Tibial artery (tissue), 4 donors: ENCODE measurements at places on chromosomes 16 and 17.
A peak's percentile ranks its signal among the peaks of the same experiment; 100 is the strongest.

- no peaks in the 10 kb centered on the region for H3K4me1 ChIP-seq
- peak; percentile 96 for DNase-seq
- peaks cover 20% of the 10 kb centered on the region for H3K36me3 ChIP-seq
- peak overlapping the region; percentile 78 for H3K27ac ChIP-seq
- no peaks in the 10 kb centered on the region for H3K27me3 ChIP-seq
Measured at GRCh38 chr17:57834146-57834741, 15.6 kb downstream of the MRPS23 start.

GRCh38 chr16:31138621-31139578, 3.4 kb upstream of the PRSS8 start:
- peaks cover 49% of the 10 kb centered on the region for H3K4me1 ChIP-seq
- H3K27me3 ChIP-seq = no peaks in the 10 kb centered on the region
- H3K27ac ChIP-seq = no peak overlapping the region
- H3K4me3 ChIP-seq = no peak overlapping the region
- no peak for DNase-seq

- H3K27ac ChIP-seq = no peak overlapping the region
- H3K4me3 ChIP-seq = no peak overlapping the region
- H3K36me3 ChIP-seq = no peaks in the 10 kb centered on the region
- H3K4me1 ChIP-seq = no peaks in the 10 kb centered on the region
- H3K27me3 ChIP-seq = peaks cover 11% of the 10 kb centered on the region
Measured at GRCh38 chr17:58224315-58224714, 5.3 kb upstream of the MKS1 start.

- no peak overlapping the region for H3K4me3 ChIP-seq
- H3K27me3 ChIP-seq = no peaks in the 10 kb centered on the region
- peaks cover 28% of the 10 kb centered on the region for H3K4me1 ChIP-seq
- no peak overlapping the region for H3K27ac ChIP-seq
- no peak for DNase-seq
Measured at GRCh38 chr16:17354141-17354601, 116.6 kb downstream of the XYLT1 start.

DNA sequence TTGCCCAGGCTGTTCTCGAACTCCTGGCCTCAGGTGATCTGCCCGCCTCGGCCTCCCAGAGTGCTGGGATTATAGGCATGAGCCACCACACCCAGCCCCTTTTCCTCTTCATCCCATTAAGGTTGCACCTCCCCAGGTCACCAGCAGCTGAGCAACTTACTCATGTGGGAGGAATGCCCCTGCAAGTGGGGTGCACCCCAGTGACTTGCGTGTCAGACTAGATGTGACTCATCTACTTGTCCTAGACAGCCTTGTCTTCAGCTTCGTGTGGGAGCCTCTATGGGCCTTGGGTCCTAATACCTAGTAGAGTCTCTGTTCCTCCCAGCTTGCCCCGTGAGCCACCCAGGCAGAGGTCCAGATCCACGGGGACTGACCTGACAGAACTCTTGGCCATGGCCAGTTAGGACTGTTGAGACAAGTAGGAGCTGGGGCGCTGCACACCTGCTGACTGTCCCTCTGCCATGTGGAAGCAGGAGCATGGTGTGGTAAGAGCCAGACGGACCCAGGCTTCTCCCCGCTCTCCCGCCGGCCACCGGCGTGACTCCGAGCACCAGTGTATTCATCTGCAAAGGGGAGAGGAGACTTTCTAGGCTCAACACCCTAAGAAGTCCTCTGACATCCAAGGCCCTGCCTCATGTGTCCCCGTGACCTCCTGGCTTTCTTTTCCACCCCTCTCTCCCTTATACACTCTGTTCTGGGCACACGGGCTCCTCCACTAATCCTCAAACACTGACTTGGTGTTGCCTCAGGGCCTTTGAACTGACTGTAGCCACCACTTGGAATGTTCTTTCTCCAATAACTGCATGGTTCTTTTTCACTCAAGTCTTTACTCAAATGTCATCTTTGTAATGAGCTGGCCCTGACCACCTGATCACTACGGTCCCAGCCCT, 11.6 kb upstream of the CBX4 start:
- DNase-seq = no peak
- H3K27me3 ChIP-seq = no peaks in the 10 kb centered on the region
- no peak overlapping the region for H3K27ac ChIP-seq
- H3K4me1 ChIP-seq = no peaks in the 10 kb centered on the region
- H3K4me3 ChIP-seq = no peak overlapping the region
- H3K36me3 ChIP-seq = no peaks in the 10 kb centered on the region

DNA sequence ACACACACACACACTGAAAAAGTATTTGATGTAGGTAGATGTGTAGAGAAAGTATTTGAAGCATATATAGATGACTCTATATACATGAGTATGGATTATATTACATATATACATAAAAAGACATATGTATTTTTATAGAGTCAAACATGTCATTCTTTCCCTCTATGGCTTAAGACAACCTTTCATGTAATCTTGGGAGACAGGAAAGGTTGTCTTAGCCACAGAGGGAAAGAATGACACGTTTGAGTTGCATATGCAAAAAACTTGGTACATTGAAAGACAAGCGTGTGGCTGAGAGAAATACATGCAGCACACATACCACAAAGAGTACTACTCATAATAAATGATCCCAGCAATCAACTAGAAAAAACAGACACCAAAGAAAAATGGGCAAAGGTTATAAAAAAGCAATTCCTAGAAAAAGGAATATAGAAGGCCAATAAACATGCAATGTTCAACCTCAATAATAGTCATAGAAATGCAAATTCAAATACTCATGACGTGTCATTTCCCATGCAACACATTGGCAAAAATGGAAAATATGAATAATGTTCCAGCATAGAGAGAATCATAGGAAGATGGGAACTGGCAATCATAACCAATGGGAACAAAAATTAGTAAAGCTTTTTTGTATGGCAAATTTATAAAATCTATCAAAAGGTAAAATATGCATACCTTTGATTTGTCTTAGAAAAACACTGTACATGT, 69.0 kb downstream of the SPECC1 start:
- no peaks in the 10 kb centered on the region for H3K36me3 ChIP-seq
- no peaks in the 10 kb centered on the region for H3K4me1 ChIP-seq
- H3K4me3 ChIP-seq = no peak overlapping the region
- H3K27me3 ChIP-seq = no peaks in the 10 kb centered on the region

GRCh38 chr17:39016193-39017153, 49.3 kb upstream of the FBXO47 start:
- H3K4me3 ChIP-seq = no peak overlapping the region
- H3K27ac ChIP-seq = no peak overlapping the region
- no peaks in the 10 kb centered on the region for H3K4me1 ChIP-seq

- no peaks in the 10 kb centered on the region for H3K4me1 ChIP-seq
- peaks cover 33% of the 10 kb centered on the region for H3K27me3 ChIP-seq
- H3K36me3 ChIP-seq = no peaks in the 10 kb centered on the region
Measured at GRCh38 chr17:63439687-63440086, 6.4 kb downstream of the CYB561 start.

DNA sequence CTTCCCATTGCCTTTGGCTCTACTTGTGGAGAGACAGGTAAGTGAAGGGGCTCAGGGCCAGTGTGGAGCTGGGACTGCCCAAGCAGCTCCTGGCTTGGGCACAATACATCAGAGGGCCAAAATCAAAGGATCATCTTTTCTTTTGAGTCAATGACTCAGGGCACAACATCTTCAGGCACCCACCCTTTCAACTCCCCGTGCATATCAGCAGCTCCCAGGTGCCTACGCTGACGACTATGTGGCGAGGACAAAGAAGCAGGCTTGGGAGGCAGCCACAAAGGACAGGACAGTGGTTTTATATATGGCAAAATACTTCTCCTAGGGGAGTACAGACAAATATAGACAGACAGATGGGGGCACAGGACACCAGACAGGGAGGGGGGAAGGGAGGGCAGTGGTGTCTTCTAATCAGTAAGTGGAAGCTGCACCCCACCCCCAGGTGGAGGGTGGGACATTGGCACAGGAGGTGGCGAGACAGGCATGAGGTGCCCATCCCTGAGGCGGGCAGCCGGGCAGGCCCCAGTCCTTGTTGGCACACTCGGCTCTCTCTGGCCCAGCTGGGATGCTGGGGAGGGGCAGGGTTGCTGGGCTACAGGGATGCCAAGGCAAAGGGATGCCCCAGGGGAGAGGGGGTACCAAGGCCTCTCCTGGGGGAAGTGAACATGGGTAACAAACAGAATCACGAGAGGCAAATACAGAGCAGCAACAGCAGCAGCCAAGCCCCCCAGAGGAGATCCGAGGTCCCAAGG, 7.7 kb upstream of the ARL5C start:
- H3K4me3 ChIP-seq = no peak overlapping the region
- H3K27ac ChIP-seq = no peak overlapping the region
- H3K36me3 ChIP-seq = peaks cover 37% of the 10 kb centered on the region
- H3K27me3 ChIP-seq = no peaks in the 10 kb centered on the region
- H3K4me1 ChIP-seq = peaks cover 8% of the 10 kb centered on the region

GRCh38 chr16:71368958-71369357, 10.4 kb downstream of the CALB2 start:
- H3K36me3 ChIP-seq = no peaks in the 10 kb centered on the region
- peaks cover 40% of the 10 kb centered on the region for H3K27me3 ChIP-seq
- H3K4me3 ChIP-seq = no peak overlapping the region

DNA sequence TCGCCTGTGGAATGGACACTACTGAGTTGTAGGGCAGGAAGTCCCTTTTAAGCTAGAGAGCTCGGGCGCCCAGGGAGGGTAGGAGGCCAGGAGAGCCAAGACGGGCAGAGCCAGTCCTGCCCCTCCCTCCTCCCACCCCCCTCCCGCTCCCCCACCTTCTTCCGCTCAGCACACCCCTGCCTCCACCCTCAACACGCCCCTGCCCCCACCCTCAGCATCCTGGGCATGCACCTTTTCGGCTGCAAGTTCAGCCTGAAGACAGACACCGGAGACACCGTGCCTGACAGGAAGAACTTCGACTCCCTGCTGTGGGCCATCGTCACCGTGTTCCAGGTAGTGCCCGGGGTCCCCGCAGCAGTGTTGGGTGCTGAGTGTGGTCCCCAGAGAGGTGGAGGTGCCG, 18.3 kb downstream of the TPSG1 start:
- H3K4me3 ChIP-seq = no peak overlapping the region
- H3K36me3 ChIP-seq = peaks cover 92% of the 10 kb centered on the region
- no peak overlapping the region for H3K27ac ChIP-seq
- no peak for DNase-seq

- H3K4me3 ChIP-seq = no peak overlapping the region
- H3K4me1 ChIP-seq = no peaks in the 10 kb centered on the region
- no peaks in the 10 kb centered on the region for H3K36me3 ChIP-seq
- no peak overlapping the region for H3K27ac ChIP-seq
- no peak for DNase-seq
Measured at GRCh38 chr17:79104898-79105600, 30.4 kb downstream of the ENGASE start.

- H3K36me3 ChIP-seq = peaks cover 82% of the 10 kb centered on the region
- no peaks in the 10 kb centered on the region for H3K27me3 ChIP-seq
- H3K4me3 ChIP-seq = no peak overlapping the region
- peaks cover 12% of the 10 kb centered on the region for H3K4me1 ChIP-seq
- peak overlapping the region; percentile 40 for H3K27ac ChIP-seq
- no peak for DNase-seq
Measured at GRCh38 chr17:29577001-29577370, 8.5 kb downstream of the TP53I13 start.

DNA sequence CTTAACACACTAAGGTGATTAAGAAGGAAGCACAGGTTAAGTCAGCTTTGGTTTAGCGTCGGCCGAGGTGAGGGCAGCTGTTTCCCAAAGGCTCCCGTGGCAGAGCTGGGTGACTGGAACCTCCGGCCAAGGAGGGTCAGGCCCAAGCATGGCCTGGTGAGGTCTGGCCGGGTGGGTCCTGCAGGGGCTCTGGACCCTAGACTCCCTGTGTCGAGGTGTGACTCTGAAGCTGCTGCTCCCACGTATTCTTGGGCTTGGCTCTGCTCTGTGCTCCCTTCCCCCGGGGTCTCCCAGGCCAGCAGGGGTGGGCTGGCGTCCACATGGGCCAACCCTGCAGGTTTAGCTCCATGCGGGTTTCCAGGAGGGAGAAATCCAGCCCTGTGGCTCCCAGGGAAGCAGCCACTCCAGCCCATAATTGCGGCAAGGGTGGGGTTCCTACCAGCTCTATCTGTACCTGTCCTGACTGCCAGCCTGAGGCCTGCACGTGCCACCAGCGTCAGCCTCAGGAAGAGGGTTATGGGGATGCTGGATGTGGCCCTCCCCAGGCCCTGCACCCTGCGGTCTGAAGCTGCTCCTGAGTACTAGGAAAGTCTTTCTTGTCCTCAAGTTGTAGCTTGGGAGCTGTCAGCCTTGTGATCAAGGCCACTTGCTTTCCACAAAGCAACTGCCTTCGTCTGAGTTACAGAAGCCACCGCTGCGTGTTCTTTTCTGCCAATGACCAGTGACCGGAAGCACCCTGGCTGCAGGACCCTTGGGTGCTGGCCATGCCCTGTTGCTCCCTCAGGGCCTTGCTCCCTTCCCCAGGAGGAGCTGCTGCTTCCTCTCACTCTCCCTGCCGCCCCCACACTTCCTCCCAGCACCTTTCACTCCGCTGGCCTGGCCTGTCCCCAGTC, 4.8 kb downstream of the CDK5R1 start:
- no peak overlapping the region for H3K4me3 ChIP-seq
- DNase-seq = no peak
- H3K36me3 ChIP-seq = peaks cover 14% of the 10 kb centered on the region
- H3K27me3 ChIP-seq = no peaks in the 10 kb centered on the region
- no peak overlapping the region for H3K27ac ChIP-seq
- H3K4me1 ChIP-seq = no peaks in the 10 kb centered on the region

DNA sequence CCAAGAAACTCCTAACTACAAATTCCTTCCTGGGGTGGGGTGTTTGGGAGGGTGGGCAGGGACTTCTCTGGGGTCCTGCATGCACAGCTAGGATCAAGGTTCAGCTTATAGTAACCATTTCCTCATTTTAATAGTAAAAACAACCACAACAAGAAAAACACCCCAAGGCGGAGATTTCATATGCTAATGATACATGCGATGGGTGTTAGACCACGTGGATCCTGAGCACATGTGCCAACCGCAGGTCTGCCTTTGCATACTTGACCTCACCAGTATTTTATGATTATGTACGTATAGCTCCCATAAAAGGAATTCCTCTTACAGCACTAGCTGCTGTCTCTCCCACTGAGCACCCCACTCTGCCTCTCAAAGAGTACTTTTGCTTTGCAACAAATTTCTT, 1.9 kb downstream of the KRTAP4-11 start:
- no peaks in the 10 kb centered on the region for H3K27me3 ChIP-seq
- DNase-seq = no peak
- H3K27ac ChIP-seq = no peak overlapping the region
- H3K4me3 ChIP-seq = no peak overlapping the region

DNA sequence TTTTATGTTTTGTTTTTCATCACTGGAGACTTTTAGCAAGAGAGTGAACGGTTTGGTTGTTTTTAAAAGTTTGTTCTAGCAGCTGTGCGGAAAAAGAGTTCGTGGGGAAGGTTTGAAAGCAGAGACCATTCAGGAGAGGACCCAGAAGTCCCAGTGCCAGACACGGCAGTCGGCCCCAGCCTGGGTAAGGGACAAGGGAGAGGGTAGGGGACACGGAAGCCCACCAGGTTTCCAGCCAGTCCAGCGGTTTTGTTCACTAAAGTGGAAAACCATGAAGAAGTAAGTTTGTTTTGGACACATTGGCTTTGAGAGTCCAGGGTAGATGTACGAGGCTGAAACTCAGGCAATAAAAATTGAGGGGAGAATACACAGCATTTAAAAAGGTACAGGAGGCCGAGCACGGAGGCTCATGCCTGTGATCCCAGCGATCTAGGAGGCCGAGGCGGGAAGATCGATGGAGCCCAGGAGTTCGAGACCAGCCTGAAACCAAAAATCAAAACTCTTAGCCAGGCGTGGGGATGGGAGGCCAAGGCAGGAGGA, 56.8 kb upstream of the RPH3AL start:
- no peaks in the 10 kb centered on the region for H3K27me3 ChIP-seq
- H3K4me3 ChIP-seq = peak overlapping the region; percentile 81
- H3K27ac ChIP-seq = peak overlapping the region; percentile 52
- DNase-seq = no peak

GRCh38 chr17:27038676-27039075, 255.2 kb upstream of the WSB1 start:
- H3K36me3 ChIP-seq = no peaks in the 10 kb centered on the region
- no peak for DNase-seq
- no peaks in the 10 kb centered on the region for H3K4me1 ChIP-seq
- no peaks in the 10 kb centered on the region for H3K27me3 ChIP-seq
- H3K27ac ChIP-seq = no peak overlapping the region
